ENCODE measurements at places on chromosomes 4 and X.

- no peak for DNase-seq
These were observed 255.6 kb upstream of the UGT8 start for GRCh38 chr4:114343015-114343414.

GRCh38 chrX:31178064-31178768 is 106.4 kb upstream of the FTHL17 start:
- no peak for DNase-seq

DNA sequence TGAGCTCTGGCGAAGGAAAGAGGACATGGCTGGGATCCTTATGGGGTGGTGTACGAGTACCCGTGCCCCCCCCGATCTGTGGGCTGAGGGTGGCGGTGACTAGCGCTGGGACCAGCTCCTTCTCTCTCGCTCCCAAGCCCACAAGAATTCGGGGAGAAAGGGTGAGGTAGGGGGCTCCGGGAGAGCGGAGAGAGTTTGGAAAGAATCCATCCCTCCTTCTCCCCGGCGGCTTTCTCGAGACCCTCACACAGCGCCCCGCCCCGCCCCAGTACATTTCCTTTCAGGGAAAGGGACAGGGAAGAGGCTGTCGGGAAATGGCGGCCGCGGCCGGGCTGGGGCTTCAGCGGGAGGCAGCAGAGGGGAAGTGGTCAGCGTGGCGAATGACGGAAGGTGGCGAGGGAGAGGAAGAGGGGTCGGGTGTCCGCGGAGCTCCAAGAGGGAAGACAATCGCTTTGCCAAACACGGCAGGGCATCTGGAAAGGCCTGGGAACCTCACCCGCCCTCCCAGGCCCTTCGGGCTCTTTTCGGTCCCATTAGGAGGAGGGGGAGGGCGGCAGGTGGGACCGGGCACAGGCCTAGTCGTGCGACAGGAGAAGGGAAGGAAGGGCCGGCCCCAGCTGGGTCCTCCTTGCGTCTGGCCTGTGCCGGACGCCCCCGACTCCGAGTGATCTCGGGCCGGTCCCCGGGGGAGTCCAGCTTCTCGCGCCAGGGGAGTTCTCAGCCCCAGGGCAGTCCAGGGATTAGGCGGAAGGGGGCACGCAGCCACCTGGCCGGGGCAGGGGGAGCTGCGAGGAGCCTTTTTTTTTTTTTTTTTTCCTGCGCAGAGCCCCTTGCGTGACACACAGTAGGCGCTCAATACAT is 10.2 kb downstream of the HNRNPH2 start:
- no peak for DNase-seq

DNA sequence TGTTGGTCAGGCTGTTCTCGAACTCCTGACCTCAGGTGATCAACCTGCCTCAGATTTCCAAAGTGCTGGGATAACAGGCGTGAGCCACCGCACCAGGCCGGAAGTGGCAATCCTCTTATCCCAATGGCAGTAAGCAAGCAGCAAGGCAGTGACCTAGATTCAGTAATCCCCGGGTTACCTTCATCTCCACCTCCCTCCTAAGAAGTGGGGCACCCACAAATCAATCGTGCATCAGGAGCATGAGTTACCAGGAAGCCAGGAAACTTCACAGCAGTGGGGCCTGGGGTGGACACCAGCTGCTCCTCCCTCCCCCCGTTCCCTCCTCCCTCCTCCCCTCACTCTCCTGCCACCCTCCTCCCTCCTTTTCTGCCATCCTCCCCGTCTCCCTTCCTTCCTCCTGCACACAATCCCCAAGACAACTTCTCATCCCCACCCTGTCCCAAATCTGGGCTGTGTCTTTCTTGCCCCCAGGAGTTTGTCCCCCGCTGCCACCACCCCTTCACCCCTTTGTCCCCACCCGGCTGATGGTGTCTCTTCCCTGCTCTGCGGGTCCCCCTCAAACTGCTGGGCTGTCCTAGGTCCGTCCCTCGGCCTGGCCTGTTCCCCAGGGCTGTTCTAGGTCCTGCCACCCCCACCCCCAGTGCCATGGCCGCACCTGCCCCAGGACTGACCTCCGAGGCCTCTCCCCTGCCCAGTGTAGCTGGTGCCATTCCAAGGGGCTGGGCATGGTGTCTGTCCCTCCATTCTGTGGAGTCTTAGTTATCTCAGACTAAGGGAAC is 2.2 kb downstream of the PDE6B start:
- no peak for DNase-seq

- no peak for DNase-seq
These were observed 442 bp upstream of the MCUB start for GRCh38 chr4:109559625-109559982.

DNA sequence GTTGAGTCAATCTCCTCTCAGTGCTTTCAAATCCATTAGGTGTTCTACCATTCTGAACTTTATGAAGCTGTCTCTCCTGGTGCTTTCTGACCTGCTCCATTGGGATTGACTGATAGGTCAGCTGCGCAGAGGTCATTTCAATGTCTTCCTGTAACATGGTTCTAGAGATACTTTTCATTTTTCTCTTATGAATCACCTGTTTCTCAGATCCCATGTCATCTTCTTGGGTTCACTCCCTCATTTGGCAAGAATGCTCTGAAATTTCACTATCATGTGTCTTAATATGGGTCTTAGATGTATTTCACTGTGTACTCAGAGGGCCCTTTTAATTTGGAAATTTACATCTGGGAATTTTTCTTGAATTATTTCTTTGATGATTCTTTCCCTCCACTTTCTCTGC is 13.8 kb upstream of the PGM2 start:
- peak; percentile 45 for DNase-seq

DNA sequence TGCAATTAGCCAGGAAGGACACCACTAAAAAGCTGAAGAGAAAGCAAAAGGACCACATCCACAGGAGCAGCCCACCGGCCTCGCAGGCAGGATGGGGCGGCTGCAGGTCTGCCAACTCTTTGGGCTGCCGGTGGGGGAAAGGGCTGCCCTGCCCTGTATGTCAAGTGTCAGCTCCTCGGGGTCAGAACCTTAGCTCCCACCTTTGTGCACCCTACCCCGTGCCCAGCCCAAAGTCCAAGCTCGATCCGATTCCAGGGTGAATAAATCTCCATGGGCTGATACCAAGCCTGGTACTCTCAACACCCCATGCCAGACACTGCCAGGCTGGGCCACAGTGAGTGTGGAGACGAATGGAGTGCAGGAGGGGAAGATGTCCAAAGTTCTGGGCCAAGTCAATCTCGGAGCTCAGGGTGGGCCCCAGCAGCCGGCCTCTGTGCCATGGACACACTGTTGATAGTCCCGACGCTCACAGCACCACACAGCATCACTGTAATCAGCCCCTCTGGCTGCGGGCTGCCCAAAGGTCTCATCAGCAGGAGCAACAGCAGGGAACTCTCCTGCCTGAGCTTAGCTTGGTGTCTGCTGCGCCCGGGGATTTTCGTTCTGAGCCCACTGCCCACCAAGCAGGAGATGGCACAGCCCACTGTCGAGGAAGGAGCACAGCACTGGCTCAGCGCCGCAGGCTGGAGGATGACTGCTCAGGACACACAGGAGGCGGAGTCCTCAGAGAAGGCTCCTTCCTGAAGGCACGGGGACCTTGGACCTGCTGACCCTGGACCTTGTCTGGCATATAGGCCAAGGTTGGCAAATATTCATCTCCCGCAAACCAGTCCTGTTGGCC is 84.4 kb downstream of the JAKMIP1 start:
- DNase-seq: no peak

GRCh38 chr4:94339779-94340178 is 2.9 kb downstream of the HPGDS start:
- DNase-seq: no peak

- peak; percentile 65 for DNase-seq
These were observed 213.7 kb downstream of the FSTL5 start for GRCh38 chr4:161949946-161950725.

DNA sequence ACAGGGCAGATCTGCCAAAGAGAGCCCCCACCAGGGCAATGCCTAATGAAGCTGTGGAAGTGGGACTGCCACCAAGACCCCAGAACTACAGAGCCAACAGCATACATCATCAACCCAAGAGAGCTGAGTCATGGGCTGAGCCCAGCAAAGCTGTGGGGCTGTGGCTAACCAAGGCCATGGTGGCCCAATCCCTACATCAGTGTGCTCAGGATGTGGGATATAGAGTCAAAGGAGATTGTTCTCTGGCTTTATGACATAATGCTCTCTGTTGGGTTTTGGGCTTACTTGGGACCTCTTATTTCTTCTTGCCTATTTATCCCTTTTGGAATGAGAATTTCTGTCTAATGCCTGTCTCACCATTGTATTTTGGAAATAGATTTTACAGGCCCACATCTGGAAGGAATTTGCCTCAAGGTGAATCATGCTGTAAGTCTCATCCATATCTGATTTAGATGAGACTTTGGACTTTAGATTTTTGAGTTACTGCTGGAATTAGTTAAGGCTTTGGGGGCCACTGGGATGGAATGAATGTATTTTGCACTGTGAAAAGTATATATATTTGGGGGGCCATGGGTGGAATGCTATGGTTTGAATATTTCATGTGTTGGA is 5.4 kb upstream of the PRDM5 start:
- DNase-seq: no peak

- DNase-seq: peak; percentile 61
These were observed at the start of gene HS3ST1 for GRCh38 chr4:11428231-11428898. TSS of gene HS3ST1 (minus strand) at chr4:11428894. CDS start at chr4:11400005, 28,889 bp downstream.

- DNase-seq: peak; percentile 77
These were observed 35.8 kb downstream of the ATXN3L start for GRCh38 chrX:13283950-13284546.

GRCh38 chr4:17065821-17066220 is 167.4 kb upstream of the LDB2 start:
- DNase-seq: no peak
